ENCODE measurements at places on chromosomes 1 and 21. TPM values are rescaled to one million over a fixed set of nuclear protein-coding genes. Genes with fewer than 3 reads are reported as not detected.

GRCh38 chr1:61287014-61287413, 204.7 kb downstream of the NFIA start:
- DNase-seq: no peak

GRCh38 chr1:238223076-238223640, 332.4 kb upstream of the ZP4 start:
- no peak for DNase-seq

- no peak for DNase-seq
Observed at GRCh38 chr21:40717028-40717427, 129.9 kb downstream of the DSCAM start.

- DNase-seq: no peak
Observed at GRCh38 chr1:200893411-200893901, 1.2 kb upstream of the INAVA start.

DNA sequence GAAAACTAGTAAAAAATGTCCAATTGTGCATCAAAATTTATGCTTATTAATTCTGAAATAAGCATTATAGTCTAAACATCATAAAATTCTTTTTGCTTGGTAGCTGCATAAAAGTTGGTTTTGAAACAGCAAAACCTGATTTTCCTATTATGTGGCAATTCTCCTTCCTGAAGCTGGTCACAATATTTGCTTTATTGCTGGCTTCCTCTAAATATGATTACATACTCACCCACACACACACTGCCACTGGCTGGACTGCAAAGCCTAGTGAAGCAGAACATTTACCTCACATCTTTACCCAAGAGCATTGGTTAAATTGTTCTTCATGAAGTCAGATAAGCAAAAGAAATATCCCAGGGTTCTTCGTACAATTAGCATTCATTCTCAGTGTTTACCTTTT, 103.0 kb downstream of the NR5A2 start:
- DNase-seq: no peak

GRCh38 chr1:113279776-113280391, 110.4 kb upstream of the MAGI3 start:
- DNase-seq: no peak

DNA sequence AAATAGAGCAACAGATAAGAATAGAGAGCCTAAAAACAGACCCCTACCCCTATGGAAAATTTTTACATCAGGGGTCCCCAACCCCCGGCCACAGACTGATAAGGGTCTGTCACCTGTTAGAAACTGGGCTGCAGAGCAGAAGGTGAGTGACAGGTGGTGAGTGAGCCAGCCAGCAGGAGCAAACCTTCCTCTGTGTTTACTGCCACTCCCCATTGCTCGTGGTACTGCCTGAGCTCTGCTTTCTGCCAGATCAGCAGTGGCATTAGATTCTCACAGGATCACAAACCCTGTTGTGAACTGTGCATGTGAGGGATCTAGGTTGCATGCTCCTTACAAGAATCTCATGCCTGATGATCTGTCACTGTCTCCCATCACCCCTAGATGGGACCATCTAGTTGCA, 174.1 kb downstream of the FOXD2 start:
- DNase-seq: no peak

The S100A7 gene
- total RNA-seq: not detected

GRCh38 chr1:118947003-118947765, 41.0 kb downstream of the TBX15 start:
- DNase-seq: peak; percentile 81

- DNase-seq: no peak
Observed at GRCh38 chr1:178311164-178311563, 185.6 kb downstream of the CLEC20A start.
